Mesendoderm (in vitro differentiated cells): ENCODE measurements at places on chromosomes 2 and 18.
A peak's percentile ranks its signal among the peaks of the same experiment; 100 is the strongest.

- no peak for DNase-seq
These were observed 4.8 kb downstream of the ITGA4 start for GRCh38 chr2:181462033-181462432.

- no peak for DNase-seq
These were observed 18.7 kb upstream of the SCLY start for GRCh38 chr2:238042090-238042489.

DNA sequence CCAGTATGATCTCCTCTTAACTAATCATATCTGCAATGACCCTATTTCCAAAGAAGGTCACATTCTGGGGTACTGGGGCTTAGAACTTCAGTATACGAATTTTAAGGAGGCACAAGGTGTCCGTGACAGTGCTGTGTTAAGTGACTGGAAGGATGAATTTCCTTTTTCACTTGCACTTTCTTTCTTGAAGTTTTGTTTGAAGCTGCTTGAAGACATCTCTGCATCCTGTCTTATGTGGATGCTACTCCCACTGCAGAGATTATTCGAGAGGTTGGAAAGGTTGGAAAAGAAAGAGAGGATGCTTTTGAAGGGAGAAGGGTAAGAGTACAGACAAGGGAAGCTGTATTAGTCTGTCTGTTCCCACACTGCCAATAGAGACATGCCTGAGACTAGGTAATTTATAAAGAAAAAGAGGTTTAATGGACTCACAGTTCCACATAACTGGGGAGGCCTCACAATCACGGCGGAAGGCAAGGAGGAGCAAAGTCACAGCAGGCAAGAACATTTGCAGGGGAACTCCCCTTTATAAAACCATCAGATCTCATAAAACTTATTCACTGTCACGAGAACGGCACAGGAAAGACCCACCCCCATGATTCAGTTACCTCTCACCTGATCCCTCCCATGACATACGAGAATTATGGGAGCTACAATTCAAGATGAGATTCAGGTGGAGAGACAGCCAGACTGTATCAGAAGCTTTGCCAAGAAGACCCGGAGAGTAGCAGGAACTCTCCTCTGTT is 3.6 kb upstream of the RNF144A start:
- no peak for DNase-seq

GRCh38 chr2:37809931-37810570 is 115.0 kb upstream of the RMDN2 start:
- no peak for DNase-seq

GRCh38 chr2:179297927-179298326 is 33.3 kb upstream of the SESTD1 start:
- DNase-seq, result no peak

DNA sequence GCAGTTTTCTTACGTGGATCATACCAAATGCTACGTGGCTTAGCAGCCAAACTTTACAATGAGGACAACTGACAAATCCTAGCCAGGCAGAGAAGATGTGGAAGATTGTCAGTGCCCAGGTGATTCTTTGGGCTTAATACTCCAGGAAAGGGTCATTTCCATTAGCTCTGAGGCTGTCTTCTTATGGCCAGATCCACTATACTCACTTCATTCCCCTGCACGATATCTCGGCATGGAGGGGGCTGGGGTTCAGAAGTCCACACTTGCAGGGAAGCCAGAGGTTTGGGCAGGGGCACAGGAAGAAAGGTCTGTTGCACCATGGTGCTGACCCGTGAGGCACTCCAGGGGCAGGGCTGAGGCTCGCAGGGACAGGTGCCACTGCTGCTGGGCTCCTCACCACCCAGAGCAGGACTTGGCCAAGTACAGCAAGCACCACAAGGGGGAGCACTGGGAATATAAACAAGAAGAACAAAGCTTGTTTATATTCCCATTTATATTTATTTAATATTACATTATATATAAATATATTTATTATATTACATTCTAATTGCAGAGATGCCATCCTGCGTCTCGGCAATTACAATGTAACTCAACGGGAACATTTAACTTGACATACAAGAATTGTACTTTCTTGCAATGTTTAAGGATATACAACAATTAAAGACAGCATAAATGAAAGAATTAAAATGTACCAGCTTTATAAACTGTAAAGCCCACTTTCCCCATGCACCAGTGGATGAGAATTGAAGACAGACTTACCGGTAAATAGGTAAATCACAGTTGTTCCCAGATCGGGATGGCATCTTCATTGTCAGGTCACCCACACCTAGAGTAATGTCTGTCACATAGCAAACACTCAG is 27.2 kb downstream of the CLUL1 start:
- DNase-seq, result peak; percentile 77

- peak; percentile 54 for DNase-seq
These were observed 929.7 kb downstream of the LRP1B start for GRCh38 chr2:141201016-141201565.

DNA sequence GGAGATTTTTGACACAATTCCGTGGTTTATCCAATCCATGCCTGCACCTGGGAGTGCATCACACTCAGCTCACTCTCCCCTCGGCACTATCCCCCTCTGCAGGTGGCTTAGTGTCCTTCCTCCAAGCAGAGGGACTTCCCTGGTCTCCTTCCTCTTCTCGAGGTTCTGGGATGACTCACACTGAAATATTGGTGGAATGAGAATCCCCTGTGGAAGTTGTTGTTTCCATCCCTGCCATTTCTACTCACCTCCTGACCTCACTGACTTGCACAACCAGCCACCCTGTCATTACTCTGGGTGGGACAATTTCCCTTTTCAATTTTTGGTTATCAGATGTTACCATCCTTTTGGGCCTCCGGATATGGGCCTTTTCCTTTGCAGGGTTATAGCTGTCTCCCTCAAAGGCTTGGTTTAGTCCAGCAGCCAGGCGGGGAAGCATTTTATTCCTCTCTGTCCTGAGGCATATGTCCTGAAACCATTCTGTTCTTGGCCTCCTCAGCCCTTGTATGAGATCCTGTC is 59.9 kb downstream of the PTPRM start:
- peak; percentile 88 for DNase-seq

DNA sequence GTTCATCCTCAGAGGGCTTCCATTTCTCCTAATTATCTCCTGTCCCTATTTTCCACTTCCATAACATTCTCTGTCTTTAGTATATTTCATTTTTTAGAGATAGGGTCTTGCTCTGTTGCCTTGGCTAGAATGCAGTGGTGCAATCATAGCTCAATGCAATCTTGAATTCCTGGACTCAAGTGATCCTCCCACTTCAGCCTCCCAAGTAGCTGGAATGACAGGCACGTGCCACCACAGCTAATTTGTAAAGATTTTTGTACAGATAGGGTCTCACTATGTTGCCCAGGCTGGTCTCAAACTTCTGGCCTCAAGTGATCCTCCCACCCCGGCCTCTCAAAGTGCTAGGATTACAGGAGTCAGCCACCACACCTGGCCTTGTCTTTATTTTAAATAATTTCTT is 589.0 kb downstream of the ZEB2 start:
- no peak for DNase-seq

- no peak for DNase-seq
These were observed 140.7 kb upstream of the ALKAL2 start for GRCh38 chr2:428591-428990.

GRCh38 chr18:35470435-35470834 is 27.3 kb downstream of the INO80C start:
- DNase-seq, result no peak

- DNase-seq, result no peak
These were observed 8.0 kb upstream of the DARS1 start for GRCh38 chr2:135993421-135993820.

DNA sequence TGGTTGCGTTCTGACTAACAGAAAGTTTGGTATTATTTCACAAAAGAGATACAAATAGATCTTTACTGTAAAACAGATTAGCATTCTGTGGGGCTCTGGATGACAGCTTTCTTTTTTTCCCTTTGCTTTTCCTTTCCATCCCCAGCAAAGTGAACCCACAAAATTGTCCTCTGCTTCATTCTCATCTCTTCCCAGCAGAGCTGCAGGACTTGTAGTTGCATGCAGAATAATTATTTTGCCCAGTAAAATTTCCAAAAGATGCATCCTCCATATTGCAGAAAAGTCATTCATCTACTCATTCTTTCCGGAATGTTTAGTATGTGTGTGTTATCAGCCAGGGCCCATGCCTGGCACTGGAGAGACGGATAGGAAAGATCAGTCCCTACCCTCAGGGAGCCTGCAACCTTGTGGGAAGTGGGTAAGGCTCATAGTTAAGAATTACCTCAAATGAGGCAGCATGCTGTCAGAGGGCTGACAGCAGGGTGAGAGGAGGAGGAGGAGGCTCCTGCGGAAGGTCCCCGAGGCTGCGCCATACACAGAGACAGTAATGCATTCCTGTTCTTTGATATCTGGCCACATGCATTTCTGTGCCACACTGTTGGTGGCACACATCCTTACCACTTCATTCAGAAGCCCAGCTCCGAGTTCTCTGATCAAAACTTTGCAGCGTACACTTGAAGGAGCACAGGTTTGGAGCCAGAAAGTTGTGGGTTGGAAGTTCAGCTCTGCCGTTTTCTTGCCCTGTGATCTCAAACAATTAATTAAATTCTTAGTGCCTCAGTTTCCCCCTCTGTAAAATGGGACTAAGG is 225.4 kb downstream of the MYCN start:
- no peak for DNase-seq

DNA sequence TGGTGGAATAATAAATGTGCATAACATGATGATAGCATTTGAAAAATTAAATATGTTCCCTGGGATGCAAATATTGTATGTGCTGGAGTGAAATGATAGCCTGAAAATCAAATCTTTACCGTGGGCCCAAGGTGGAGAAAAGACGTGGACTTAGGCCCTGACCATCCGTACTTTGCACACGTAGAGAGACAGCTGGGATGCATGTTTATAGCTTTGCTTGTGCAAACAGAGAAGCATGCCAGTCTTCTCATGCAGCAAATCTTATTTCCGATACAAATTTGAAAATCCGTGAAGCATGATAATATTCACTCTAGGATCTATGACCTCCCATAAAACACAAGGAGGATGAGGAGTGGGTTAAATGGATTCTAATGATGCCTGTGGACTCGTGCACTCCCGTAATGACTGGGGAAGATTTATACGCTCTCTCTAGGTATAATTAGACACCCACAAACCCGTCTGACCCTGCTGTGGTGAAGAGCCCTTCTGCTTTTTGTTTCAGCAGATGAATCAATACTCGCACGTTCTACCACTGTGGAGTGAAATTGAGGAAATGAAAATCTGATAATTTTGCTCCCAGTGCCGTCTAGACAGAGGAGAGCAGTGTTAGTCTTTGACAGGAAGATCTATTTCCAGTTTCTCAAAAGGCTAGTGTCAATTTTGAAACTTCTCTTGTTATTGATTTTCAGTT is 810.3 kb upstream of the SALL3 start:
- no peak for DNase-seq

DNA sequence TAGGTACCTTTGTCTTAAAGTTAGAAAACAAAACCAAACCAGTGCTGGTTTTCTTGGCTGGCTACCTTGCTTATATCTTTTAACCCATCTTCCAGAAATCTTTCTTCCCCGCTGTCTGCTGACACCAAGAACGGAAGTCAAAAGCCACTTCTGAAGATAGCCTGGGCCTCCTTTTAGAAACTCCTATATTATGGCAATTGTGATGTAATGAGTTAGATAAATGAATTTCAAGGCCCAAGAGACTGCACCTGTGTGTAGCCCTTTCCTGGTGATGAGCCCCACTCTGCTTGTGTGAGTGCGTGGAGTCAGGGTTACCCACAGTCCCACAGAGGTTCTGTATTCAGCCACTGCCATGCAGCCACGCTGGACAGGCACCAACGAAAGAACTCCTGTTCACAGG is 60.7 kb downstream of the ARMC9 start:
- DNase-seq, result no peak

DNA sequence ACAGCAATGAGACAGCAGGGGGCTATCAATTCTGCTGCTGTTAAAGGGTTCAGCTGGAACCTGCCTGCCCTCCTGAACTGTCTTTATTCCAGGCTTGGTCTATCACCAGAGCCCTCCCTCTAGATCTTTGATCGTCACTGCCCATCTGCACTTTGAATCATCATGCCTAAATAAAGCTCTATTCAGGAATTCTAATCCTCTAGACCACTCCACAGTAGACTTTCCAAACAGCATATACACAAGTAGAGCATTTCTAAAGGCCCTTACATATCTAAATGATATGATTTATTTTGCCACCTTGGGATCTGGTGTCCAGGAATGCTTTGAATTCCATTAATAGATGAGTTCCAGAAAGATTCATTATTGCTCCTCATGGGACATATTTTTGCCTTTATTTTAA is 542.1 kb upstream of the SYT4 start:
- peak; percentile 13 for DNase-seq

GRCh38 chr2:78699696-78700095 is 325.8 kb upstream of the REG3G start:
- no peak for DNase-seq

DNA sequence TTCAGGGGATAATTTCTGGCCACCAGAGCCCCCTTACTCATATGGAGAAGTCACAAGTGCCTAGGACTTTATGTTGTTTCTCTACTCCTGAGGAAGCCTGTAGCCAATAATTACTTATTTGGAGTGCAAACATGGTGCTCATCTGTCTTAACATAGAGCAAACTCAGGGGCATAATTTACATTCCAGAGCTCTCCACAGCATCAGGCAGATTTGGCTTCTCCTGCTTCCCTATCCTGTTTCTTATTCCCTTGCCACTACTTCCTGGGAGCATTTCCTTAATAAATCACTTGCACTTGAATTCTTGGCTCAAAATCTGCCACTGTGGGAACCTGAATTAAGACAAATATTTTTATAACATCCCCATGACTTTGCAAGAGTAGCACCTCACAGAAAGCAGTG is 960.9 kb downstream of the SOCS6 start:
- no peak for DNase-seq

DNA sequence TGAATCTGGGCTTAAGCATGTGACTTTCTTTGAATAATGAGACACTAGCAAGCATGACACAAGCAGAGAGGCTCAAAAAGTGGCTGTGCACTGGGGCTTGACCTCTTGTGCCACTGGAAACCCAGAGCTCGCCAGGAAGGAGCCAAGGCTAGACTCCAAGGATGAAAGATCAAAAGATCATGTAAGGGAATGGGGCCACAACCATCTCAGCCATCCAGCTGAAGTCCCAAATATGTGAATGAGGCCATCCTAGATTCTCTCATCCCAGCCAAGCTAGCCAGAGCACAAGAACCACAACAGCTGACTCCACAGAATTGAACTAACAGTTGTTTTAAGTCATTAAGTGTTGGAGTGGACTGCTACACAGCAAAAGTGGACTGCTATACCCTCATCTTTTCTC is 288.1 kb downstream of the CCDC178 start:
- no peak for DNase-seq

- DNase-seq, result no peak
These were observed 64.2 kb upstream of the SH3RF3 start for GRCh38 chr2:109064660-109065390.
